ENCODE measurements at places on chromosomes 3 and 15.

GRCh38 chr3:186472456-186473008, 71.6 kb downstream of the CRYGS start:
- DNase-seq: no peak

DNA sequence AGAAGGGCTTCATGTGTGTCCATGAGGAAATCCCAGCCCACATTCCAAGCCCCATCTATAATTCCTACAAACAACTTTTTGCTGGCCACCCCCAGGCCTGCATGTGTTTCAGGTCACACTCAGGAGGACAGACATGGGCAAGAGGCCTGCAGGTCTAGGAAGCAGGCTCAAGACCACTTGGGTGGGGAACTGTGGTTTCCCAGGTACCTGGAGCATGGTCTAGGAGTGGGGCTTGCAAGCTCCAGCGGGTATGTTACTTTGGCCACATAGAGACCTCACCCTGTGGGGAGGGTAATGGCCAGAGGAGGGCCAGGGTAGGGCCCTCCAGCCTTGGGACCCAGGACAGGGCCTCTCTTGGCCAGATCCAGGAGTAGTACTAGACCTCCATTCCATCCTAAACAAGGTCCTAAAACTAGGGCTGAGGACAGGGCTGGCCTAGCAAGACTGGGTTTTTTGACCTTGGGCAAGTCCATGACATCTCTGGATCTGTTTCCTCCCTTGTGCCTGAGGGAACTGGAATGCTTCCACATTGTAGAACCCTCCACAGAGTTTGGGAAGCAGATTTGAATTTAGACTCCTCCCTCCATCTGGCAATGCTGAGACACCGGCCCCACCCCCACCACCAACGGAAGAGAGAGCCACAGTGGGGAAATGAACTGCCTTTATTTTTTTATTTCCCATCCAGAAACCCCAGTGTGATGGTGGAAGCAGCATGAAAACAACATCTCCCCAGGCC, 22.3 kb downstream of the EAF1 start:
- no peak for DNase-seq

DNA sequence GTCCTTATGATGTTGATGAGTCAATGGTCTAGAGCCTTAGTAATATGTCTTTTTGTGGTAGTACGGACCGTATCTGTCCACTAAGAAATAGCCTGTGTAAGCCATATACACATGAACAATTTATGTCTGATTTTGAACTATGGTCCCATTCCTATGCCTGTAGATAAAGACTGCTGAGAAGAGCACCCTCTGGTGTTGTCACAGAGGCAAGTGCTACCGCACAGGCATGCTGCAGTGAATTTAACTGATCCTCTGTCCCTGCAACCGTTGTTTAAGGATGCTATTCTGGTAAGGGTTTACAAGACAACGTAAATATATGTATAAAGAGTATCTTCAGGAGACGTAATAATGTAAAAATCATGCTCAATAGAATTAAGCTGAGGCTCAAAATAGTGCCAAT, 170.7 kb downstream of the UBE3A start:
- DNase-seq: no peak

- no peak for DNase-seq
Measured at GRCh38 chr3:177601152-177601551, 403.9 kb upstream of the TBL1XR1 start.

DNA sequence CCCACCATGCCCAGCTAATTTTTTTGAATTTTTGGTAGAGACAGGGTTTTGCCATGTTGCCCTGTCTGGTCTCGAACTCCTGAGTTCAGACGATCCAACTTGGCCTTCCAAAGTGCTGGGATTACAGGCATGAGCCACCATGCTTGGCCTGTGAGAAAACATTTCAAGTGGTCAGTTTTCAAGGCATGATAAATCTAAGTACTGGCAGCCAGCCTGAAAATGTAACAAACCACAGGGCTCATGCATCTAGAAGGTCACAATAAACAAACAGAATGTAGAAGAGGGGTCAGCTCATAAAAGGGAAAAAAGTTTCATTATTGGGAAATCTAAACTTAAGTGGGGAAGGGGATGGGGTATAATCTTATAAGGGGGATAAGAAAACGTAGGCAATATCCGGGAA, 39.9 kb downstream of the PPCDC start:
- peak; percentile 78 for DNase-seq

DNA sequence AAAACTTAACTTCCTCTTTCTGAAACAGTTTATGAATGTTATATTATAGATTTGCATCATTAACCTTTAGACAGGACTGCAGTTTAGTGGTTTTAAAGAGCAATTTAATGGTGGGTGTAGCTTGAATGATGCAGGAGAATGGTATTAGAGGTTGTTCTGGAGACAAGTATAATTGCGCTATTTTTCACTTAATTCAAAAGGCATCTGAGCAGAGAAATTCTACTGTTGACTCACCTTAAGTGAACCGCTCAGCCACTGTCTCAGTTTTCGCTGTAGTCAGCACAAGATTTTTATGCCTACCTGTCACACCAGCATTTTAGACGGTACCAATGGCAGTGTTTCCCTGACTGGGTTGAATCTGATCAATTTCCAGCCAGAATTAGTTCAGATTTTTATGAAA, 348.8 kb upstream of the DCBLD2 start:
- no peak for DNase-seq

DNA sequence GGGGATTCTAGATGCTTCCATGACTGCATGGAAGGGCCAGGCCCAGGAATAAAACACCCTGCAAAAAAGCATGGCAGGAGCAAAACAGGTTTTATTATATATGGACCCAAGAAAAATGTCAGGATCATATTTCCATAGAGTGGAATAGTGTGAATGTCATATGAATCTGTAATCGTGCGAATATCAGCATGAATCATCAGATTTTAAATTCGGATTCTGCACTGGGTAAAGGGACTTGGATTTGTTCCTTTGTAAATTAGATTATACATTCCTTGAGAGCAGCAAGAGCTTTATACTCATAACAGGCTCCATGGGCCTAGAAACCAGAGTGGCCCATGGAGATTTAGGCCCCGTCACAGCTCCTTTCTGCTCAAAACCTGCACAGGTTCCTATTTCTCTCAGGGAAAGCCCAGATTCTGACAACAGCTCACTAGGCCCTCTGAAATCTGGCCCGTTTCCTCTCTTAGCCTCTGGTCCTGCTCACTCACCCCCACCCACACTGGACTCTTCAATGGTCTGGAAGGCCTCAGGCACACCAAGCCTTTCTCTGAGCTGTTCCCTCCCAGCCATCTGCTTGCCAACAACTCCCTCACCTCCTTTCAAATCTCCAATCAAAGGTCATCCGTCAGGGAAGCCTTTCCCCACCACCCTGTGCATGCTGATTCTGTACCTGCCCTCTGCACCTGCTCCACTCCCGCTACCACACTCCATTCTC, 76.0 kb downstream of the FEM1B start:
- no peak for DNase-seq

DNA sequence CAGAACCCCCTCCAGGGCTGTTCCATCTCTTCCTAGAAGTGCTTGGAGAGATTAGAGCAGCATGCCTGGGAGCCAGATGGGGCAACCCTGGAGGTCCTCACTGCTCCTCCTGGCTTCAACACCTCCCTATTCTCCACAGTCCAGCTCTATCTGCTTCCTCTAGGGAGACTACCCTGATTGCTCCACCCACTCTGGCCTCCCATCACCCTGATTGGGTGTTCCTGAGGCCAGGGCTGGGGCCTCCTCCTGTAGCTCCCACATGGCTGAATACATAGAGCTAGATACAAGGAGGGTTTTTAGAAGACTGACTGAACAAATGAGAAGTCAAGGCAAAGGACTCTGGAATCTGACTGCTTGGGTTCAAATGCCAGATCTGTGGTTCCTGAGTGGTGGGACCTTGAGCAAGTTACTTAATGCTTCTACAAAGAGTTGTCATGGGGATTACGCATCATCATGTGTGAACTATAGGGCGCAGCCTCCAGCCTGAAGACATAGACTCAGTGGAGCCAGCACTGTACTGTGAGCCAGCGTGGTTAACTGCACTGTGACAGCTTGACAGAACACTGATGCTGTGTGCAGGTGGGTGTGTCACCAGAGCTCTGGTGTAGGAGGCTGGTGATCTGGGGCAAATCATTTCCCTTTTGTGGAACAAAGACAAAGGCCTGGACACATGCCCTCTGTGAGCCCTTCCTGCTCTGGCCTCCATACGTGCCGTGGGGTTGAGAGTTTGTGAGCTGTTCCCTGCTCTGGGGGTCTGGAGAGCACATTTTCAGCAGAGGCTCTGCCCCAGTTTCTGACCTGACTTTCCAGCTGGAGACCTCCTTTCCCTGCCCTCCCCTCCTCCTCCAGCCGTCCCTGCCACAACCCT, 74.8 kb downstream of the SCN5A start:
- peak; percentile 15 for DNase-seq

DNA sequence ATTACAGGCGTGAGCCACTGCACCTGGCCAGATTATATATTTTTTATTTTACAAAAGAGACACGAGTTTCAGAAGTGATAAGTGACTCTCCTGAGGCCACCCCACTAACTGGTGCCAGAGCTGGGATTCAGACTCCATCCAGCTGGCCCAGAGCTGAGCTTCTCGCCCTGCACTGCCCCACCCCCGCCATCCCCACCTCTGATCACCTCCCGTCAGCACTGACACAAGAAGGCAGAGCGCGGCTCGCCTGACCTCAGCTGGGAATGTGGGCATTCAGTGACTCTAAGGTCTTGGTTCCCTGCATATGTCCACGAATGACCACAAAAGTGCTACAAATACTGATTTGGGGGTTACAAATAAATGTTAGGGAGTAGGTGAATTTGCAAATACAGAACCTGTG, 56.1 kb upstream of the GALNT15 start:
- no peak for DNase-seq

DNA sequence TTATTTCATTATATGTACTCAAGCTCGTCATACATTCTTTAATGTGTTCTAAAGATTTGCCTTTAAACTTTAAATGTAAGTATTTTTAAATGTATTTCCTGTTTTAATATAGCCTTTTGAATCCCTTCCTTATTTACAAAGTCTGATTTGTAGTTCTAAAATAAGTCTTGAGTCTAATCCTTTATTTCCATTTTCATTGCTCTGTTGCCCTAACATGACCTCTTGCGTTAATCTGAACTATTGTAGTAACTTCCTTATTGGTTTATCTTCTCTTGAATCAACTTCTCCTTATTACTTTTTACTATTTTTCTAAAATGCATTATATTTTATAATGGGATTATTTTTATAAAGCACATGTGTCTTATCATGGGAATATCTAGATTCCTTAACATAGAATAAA, 24.0 kb downstream of the KNL1 start:
- no peak for DNase-seq

DNA sequence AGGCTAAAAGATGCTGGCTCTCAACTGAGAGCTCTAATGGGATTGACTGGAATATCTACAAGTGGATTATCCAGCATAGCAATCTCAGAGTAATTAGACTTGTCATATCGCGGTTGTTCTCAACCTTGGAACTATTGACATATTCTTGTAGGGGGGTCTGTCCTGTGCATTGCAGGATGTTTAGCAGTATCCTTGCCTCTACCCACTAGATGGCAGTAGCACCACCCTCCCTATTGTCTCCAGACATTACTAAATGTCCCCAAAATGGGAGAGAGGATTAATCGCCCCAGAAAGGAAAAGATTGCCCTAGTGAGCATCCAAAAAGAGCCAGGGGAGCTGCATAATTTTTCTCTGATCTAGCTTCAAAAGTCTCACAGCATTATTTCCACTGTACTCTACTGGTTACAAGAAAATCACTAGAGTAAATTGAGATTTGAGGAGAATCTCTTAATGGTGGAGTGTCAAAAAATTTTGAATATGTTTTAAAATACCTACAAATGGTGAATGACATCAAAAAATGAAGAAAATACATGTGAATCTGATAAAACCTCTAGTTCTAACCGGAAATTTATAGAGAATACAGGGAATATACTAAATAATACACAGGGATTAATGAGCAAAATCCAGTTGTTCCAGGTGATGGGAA, 388.2 kb upstream of the AGTR1 start:
- peak; percentile 53 for DNase-seq

DNA sequence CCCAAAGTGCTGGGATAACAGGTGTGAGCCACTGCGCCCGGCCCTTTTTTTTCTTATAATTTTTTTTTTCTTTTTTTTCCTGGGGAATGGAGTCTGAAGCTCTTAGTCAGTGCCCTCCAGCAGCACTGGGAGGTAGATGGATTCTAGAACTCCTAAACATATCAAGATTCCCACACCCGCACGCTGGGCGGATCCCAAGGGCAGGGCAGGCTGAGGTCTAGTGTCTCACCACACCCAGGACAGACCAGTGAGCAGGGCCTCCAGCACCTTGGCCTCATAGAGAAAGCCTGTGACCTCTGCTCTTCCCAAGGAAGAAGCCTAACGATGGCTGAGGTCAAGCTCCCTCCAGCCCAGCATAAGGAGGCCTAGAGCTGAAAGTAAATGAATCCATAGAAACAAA, 153.7 kb upstream of the MEF2A start:
- no peak for DNase-seq

DNA sequence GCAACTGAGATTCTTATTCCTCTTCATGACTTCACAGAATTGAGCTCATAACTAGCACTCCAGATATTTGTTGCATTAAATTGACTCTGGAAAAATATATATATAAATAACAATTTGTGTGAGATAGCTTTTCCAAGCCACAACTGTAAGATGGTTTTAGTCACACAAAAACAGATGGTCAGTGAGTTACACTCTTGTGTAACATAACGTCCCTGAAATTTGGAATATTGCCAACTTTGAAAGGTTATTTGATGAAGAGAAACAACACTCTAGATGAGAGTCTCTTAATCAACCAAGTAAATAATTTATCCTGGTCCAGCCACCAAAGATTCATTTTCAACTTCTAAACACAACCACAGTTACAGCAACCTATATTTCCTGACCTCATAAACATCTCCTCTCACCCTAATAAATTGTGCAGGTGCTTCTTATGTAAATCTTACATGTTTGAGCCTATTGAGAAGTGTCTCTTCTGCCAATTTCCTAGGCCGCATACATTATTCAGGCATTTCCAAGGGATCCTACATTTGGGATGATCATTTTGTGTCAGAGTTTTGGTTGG, 84.9 kb upstream of the ACP3 start:
- DNase-seq: peak; percentile 11

- DNase-seq: no peak
Measured at GRCh38 chr3:171150945-171151344, 124.4 kb upstream of the SLC2A2 start.

DNA sequence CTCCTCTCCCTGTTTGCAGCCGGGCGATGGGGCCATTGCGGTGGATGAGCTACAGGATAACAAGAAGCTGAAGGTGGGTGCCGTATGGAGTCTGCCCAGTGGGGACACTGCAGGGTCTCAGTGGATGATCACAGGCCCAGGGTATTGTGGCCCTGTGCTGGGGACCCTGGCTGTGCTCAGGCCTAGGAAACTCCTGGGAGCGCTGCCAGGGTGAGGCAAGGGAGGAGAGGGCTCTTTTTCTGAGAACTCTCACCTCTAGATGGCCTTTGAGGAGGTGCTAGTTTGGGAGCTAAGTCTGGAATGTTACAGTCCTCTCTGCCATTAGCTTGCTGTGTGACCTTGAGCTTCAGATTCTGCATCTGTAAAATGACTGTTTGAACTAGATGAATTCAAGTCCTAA, 16.4 kb downstream of the SLC24A1 start:
- no peak for DNase-seq

DNA sequence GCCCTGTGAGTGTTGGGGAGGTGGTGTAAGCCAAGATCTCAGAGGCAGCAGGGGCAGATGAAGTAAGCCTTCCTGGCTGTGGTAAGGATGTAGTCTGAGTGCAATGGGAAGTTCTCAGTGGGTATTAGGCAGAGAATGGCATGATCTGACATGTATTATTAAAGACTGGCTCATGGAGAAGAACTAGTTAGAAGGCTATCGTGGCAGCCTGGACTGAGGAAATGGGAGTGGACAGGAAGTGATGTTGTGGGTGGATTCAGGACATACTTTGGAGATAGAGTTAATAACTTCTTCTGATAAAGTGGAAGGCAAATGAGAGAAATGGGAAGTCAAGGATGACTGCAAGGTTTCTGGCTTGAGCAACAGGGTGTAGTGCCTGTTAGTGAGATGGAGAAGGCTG, 250.9 kb upstream of the CFAP20DC start:
- DNase-seq: peak; percentile 56
